ENCODE measurements at places on chromosomes 12 and 14. TPM values are rescaled to one million over a fixed set of nuclear protein-coding genes. Genes with fewer than 3 reads are reported as not detected.

- H3K4me3 ChIP-seq: no peak overlapping the region
- H3K36me3 ChIP-seq: no peaks in the 10 kb centered on the region
- peaks cover 3% of the 10 kb centered on the region for H3K27me3 ChIP-seq
- DNase-seq: no peak
- no peak overlapping the region for H3K27ac ChIP-seq
These were observed 96.5 kb upstream of the VASH1 start for GRCh38 chr14:76664790-76665189.

- no peaks in the 10 kb centered on the region for H3K27me3 ChIP-seq
- H3K27ac ChIP-seq: no peak overlapping the region
- H3K4me1 ChIP-seq: peaks cover 4% of the 10 kb centered on the region
- DNase-seq: no peak
- H3K36me3 ChIP-seq: no peaks in the 10 kb centered on the region
These were observed 56.4 kb downstream of the PTGER2 start for GRCh38 chr14:52370406-52370935.

DNA sequence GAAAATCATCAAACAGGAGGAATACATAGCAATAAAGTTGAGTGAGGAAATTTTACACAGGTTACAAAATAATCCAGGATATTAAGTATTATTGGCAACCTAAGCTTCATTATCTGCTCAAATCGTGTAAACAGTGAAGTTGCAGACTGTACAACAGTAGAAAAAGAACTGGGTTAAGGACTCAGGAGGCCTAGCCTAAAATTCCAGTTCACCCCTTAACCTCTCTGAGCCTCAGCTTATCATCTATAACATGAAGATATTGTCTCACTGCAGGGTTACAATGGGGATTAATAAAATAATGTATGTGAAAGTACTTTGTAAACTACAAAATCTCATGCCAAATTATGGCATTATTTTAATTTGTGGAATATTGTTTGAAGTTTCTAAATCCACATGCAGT, 26.0 kb downstream of the DDHD1 start:
- DNase-seq: no peak
- H3K4me1 ChIP-seq: peaks cover 12% of the 10 kb centered on the region
- peak overlapping the region; percentile 5 for H3K4me3 ChIP-seq

GRCh38 chr14:42070031-42070430, 463.4 kb downstream of the LRFN5 start:
- no peak overlapping the region for H3K4me3 ChIP-seq
- H3K4me1 ChIP-seq: no peaks in the 10 kb centered on the region
- no peaks in the 10 kb centered on the region for H3K27me3 ChIP-seq
- H3K27ac ChIP-seq: no peak overlapping the region

DNA sequence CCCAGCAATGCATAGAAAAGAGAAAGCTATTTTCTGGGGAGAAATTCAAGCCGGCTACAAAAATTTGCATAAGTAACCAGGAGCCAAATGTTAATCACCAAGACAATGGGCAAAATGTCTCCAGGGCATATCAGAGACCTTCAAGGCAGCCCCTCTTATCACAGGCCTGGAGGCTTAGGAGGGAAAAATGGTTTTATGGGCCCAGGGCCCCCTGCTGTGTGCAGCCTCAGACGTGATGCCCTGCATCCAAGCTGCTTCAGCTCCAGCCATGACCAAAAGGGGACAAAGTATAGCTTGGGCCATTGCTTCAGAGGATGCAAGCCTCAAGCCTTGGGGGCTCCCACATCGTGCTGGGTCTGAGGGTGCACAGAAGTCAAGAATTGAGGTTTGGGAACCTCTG, 15.8 kb downstream of the TMEM233 start:
- H3K27ac ChIP-seq: no peak overlapping the region
- H3K4me3 ChIP-seq: no peak overlapping the region
- no peak for DNase-seq

DNA sequence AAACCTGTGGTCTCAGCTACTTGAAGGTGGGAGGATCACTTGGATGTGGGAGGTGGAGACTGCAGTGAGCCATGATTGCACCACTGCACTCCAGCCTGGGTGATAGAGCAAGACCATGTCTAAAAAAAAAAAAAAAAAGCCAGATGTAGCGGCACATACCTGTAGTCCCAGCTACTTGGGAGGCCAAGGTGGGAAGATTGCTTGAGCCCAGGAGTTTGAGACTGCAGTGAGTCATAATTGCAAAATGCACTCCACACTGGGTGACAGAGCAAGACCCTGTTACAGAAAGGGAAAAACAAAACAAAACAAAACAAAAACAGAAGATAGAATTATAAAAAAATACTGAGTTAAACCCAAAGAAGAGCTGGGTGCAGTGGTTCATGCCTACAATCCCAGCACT, 29.1 kb upstream of the APOF start:
- no peak overlapping the region for H3K27ac ChIP-seq
- H3K4me3 ChIP-seq: no peak overlapping the region
- H3K36me3 ChIP-seq: no peaks in the 10 kb centered on the region
- H3K27me3 ChIP-seq: no peaks in the 10 kb centered on the region

- DNase-seq: no peak
- no peaks in the 10 kb centered on the region for H3K4me1 ChIP-seq
- no peak overlapping the region for H3K27ac ChIP-seq
- no peak overlapping the region for H3K4me3 ChIP-seq
- no peaks in the 10 kb centered on the region for H3K36me3 ChIP-seq
These were observed 139.7 kb downstream of the PRIMA1 start for GRCh38 chr14:93648440-93649168.

- H3K36me3 ChIP-seq: peaks cover 82% of the 10 kb centered on the region
- no peak overlapping the region for H3K27ac ChIP-seq
- no peak for DNase-seq
- H3K4me3 ChIP-seq: no peak overlapping the region
These were observed 96.5 kb downstream of the BCL11B start for GRCh38 chr14:99175331-99176155.

DNA sequence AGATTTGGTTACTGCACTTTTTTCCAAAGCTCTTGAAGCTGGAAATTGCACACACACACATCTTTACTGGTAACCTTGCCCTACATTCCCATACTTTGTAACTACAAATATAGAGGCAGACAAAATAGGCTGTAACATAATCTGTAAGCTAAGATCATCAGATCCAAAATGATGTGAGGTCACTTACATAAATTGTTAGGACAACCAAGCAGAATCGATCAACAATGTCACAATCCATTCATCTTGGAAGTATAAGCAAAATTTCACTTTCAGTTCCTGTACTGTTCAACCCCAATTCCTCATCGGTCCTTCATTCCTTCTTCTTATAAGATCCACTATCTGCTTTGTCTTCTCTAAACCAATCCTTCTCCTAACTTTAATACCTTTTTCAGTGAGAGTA, 72.6 kb downstream of the EPS8 start:
- no peaks in the 10 kb centered on the region for H3K27me3 ChIP-seq
- DNase-seq: no peak
- H3K4me3 ChIP-seq: no peak overlapping the region
- no peak overlapping the region for H3K27ac ChIP-seq
- H3K36me3 ChIP-seq: no peaks in the 10 kb centered on the region
- no peaks in the 10 kb centered on the region for H3K4me1 ChIP-seq

OLR1 gene
- not detected for total RNA-seq

FAM181A gene
- total RNA-seq: not detected
